Activated T-cell treated with anti-CD3 and anti-CD28 coated beads, Interleukin-2, amount 50 U/mL, for 4 hours (primary cell): ENCODE measurements at places on chromosomes 13 and 19. TPM values are rescaled to one million over a fixed set of nuclear protein-coding genes. Genes with fewer than 3 reads are reported as not detected.

CLEC11A gene
- 1.4 TPM for total RNA-seq

EXOC3L2 gene
- not detected for total RNA-seq

C19orf73 gene
- total RNA-seq, result 1.5 TPM

CCDC70 gene
- not detected for total RNA-seq
